ENCODE measurements at places on chromosomes 12 and 14. TPM values are rescaled to one million over a fixed set of nuclear protein-coding genes. Genes with fewer than 3 reads are reported as not detected.

Gene LTBP2
- total RNA-seq, result 2.9 TPM

Gene CD27
- not detected for total RNA-seq

DNA sequence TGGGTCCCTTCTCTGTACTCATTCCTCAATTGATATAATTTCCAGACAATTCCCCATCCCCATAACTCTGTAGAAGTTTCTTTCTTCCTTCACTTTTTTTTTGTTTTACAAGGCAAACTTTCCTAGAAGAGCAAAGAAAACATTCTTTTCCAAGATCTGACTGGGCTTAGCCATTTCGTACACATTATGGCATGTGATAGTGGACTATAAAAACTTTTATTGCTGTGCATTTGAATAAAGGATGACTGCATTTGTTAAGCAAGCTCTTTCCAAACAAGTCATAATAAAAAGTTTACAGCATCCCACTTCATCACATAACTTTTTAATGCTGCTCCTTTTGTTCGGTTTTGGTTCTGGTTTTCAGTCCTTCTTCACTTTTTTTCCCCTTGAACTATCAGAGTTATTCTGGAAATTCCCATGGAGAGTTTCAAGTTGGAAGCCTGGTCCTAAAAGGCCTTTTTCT lies 231.0 kb upstream of the HMGA2 start:
- no peak for DNase-seq

DNA sequence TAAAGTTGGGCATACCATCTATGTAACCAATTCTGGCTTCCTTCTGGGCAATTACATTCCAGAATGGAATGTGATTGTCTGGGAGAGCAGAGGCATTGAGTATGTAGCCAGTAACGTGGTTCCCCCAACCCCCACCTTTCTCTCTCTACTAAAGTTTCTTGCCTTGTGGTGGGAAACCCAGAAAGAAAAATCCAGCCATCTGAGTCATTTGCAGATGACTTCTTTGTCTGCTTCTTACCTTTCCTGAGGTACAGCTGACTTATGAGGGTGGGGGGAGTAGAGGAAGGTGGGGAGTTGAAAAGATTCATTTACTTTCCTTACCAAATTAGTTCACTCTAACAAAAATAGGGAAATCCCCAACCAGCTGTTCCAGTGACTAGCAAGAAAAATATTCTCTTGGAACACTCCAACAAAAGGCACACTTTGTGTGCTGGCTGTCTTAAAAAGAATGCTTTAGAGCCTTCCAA lies 112.1 kb upstream of the FRMD6 start:
- DNase-seq, result no peak

DNA sequence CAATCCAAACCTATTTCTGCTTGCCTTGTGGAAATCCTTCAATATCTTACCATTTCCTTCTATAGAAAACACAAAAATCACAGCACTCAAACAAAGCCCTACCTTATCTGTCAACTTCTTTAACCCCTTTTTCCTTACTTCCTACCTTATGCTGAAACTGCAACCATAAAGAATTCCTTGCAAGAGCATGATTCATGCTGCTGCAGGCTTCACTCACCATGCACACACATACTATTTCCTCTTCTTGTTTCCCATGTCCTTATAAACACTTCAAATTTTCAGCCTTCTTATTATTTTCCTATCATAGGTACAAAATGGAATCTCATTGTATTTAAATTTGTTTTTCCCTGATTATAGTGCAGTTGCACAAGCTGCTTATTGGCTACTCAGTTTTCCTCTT lies 23.3 kb downstream of the LMNTD1 start:
- no peak for DNase-seq

- peak; percentile 52 for DNase-seq
Measured at GRCh38 chr12:56029666-56030293, 8.9 kb downstream of the IKZF4 start.
